ENCODE measurements at places on chromosomes 3 and 15. TPM values are rescaled to one million over a fixed set of nuclear protein-coding genes. Genes with fewer than 3 reads are reported as not detected.

GRCh38 chr15:89837134-89837829 lies 22.6 kb upstream of the ANPEP start:
- no peak for DNase-seq

- DNase-seq = no peak
These were observed 178.4 kb upstream of the SUCLG2 start for GRCh38 chr3:67832817-67833216.

CILP gene
- total RNA-seq = 0.04 TPM

MKRN3 gene
- total RNA-seq = not detected

- peak; percentile 34 for DNase-seq
These were observed 4.5 kb upstream of the PARP15 start for GRCh38 chr3:122572940-122573412.

- DNase-seq = no peak
These were observed 274.9 kb upstream of the ZPLD1 start for GRCh38 chr3:102159810-102160451.

CDC25A gene
- 29.5 TPM for total RNA-seq

GOLGA8T gene
- total RNA-seq = not detected

- no peak for DNase-seq
These were observed 105.8 kb downstream of the CYP19A1 start for GRCh38 chr15:51232581-51232980.

- DNase-seq = no peak
These were observed 167.6 kb downstream of the RAB11A start for GRCh38 chr15:66036859-66037258.

DNA sequence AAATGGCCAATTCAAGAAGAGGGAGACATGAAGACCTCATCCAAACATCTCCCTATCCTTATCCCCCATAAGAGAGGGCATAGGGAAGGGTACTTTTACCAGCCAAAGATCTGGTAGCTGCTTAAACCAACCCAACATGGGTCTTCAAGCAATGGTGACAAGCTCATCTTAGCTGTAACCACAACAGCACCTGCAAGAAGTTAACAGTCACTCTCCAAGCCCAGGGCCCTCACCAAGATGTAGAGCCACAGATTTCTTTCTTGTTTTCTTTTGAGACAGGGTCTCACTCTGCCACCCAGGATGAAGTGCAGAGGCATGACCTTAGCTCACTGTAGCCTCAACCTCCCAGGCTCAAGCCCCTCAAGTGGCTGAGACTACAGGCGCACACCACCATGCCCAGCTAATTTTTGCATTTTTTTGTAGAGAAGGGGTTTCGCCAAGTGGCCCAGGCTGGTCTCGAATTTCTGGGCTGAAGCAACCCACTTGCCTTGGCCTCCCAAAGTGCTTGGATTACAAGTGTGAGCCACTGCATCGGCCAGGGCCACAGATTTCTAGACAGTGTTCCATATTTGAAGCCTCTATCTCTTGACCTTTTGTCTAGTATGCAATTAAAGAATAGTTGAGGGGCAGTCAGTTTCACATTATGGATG lies 57.1 kb downstream of the DHX30 start:
- no peak for DNase-seq

GRCh38 chr15:87538327-87538834 lies 718.2 kb downstream of the NTRK3 start:
- no peak for DNase-seq

PXYLP1 gene
- total RNA-seq = 11.3 TPM

DNA sequence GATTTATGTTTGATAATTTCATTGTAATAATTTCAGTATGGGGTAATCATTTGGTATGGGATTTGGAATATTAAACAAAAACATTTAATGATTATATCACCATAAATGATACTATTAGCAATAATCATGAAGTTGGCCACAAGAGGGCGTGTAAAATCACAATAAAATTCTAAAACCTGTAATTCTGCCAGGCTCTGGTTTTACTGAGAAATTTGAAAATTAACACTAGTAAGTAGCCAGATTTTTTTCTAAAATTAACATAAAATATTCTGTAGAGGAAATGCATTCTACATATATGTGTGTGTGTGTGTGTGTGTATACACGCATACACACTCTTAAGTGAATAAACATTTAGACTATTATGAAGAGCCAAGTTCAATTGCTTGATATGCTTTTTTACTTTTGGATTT lies 40.5 kb downstream of the FEZF2 start:
- peak; percentile 10 for DNase-seq

DNA sequence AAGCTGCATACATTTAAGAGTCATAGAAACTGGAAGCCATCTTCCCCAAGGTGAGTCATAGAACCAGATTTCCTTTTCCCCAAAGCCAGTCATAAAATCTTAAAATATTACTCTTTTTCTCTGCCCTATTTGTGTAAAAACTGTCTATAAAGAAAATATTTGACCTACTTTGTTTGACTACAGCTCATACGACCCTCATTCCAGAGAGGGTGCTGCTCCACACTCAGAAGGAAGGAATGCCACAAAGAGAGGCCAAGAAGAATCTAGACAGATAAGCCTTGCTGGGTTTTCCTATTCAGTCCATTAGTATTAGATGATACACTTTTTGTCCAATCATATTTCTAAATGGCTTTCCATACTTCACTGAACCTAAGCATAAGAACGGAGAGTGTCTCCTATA lies 671.6 kb upstream of the SGO1 start:
- no peak for DNase-seq

MNS1 gene
- 28.7 TPM for total RNA-seq

GRCh38 chr15:78925956-78926743 lies 18.7 kb downstream of the CTSH start:
- no peak for DNase-seq

- no peak for DNase-seq
These were observed 14.5 kb upstream of the ONECUT1 start for GRCh38 chr15:52804526-52805081.

IL12A gene
- total RNA-seq = not detected

DNA sequence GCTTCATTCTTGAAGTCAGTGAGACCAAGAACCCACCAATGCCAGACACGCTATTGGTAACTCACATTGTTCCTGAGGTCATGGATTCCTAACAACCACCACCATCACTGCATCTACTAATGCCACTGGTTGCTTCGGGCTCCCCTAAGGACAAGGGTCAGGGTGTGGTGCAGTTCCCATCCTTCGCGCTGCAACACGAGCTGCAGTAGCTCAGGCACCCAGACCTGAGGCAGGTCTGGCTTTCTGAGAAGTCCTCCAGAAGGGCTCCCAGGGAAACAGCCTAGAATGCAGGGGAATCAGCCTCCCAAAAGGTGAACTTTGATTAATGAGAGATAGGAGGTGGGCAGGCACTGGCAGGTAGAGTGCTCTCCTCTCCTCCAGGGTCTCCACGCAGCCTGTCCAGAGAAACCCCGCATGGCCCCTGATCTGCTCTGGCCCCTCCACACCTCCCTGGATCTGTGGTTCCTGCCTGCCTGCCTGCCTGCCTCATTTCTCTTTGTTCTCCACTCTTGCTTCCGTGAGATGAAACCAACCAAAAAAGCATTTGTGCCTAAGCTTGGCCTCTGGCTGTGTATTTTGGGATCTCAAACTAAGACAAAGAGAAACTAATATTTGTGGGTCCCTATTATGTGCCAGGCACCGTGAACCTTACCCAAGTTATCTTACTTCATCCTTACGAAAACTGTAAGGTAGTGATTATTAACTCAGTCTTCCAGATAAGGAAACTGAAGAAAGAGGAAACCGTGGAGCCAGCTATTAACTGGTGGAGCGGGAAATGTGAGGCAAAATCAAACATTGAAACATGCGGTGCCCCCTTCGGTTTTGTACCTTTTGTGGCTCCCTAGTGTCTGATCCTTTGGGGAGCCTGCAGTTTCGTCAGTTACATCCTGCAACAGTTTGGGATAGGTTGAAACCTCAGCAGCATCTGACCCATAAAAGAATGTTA lies 43.9 kb upstream of the USP3 start:
- DNase-seq = no peak

NR2F2 gene
- 138 TPM for total RNA-seq

- no peak for DNase-seq
These were observed 140.4 kb downstream of the ANO10 start for GRCh38 chr3:43481375-43481774.

GRCh38 chr3:126782536-126782935 lies 78.5 kb downstream of the CHCHD6 start:
- peak; percentile 55 for DNase-seq

DNA sequence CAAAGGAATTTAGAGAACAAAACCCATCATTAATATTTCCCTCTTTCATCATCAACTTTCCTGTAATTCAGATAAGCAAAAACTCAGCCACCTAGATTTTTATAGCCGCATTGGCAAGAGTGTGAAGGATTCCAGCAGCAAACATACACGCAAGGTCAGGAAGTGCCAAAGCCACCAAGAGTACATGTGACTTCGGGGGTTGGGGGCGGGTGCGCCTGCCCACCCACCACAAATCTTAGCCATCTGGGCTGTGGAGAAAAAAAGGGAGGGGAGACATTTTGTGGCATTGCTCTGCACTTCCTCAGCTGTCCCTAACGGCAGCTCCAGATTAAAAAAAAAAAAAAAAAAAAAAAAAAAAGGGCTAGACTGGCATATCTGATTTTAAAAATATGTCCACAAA lies 148.4 kb downstream of the TNIK start:
- DNase-seq = no peak

HESX1 gene
- total RNA-seq = not detected

DNA sequence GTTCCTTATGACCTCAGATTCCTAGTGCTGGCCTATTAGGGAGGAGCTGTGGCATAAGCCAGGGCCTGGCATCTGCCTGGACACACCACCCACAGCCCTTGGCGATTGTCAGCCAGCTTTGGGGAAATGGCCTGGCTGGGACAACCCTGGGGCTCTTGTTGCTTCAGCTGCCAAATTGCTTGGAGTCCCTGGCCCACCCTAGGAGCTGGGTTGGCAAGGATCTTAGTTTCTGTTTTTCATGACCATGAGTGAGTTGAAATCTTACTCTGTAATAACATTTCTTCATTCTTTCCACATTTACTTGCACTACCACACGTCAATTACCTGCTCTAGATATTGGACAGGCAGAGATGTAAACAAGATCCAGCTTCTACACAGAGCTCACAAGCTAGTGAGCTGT lies 1.9 kb upstream of the MYZAP start:
- no peak for DNase-seq

DNA sequence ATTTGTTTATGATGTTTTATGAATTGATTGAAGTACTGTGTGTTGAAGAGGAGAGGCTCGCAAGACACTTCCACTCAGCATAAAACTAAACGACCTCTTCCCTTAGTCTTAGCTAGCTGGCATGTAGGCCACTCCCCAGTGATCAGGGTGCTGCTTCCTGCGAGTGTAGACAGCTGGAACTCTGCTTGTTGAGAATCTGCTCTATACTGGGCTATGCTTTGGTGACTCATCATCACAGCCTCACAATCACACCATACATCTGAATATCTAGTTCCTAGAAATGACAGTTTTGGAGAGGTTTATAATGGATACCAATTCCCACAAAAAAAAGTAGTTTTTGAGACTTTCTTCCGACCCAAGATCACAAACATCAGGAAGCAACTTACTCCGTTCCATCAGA lies 1.5 kb upstream of the SLC24A5 start:
- peak; percentile 33 for DNase-seq

- DNase-seq = no peak
These were observed 230.5 kb downstream of the NFKBIZ start for GRCh38 chr3:102079809-102080197.

- peak; percentile 66 for DNase-seq
These were observed 430.2 kb downstream of the LPP start for GRCh38 chr3:188584162-188584529.

GRCh38 chr3:177459401-177459800 lies 262.1 kb upstream of the TBL1XR1 start:
- DNase-seq = no peak

DPPA4 gene
- total RNA-seq = not detected

- DNase-seq = no peak
These were observed 84.6 kb downstream of the REC114 start for GRCh38 chr15:73527598-73527997.

GRCh38 chr3:155079468-155079745 lies 712 bp upstream of the MME start:
- no peak for DNase-seq

SLC12A1 gene
- not detected for total RNA-seq

GRCh38 chr3:86410587-86410986 lies 580.4 kb downstream of the VGLL3 start:
- no peak for DNase-seq

DNA sequence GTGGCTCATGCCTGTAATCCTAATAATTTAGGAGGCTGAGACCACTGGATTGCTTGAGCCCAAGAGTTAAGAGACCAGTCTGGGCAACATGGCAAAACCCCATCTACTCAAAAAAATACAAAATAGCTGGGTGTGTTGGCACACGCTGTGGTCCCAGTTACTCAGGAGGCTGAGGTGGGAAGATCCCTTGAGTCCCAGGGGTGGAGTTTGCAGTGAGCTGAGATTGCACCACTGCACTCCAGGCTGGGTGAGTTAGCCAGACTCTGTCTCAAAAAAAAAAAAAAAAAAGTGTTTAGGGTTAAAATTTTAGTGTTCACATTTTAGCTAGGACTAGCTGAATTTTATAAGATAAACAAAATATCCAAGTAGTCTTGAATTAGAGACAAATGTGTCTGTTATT lies 1340.1 kb upstream of the EPHA6 start:
- no peak for DNase-seq

SI gene
- total RNA-seq = not detected

DNA sequence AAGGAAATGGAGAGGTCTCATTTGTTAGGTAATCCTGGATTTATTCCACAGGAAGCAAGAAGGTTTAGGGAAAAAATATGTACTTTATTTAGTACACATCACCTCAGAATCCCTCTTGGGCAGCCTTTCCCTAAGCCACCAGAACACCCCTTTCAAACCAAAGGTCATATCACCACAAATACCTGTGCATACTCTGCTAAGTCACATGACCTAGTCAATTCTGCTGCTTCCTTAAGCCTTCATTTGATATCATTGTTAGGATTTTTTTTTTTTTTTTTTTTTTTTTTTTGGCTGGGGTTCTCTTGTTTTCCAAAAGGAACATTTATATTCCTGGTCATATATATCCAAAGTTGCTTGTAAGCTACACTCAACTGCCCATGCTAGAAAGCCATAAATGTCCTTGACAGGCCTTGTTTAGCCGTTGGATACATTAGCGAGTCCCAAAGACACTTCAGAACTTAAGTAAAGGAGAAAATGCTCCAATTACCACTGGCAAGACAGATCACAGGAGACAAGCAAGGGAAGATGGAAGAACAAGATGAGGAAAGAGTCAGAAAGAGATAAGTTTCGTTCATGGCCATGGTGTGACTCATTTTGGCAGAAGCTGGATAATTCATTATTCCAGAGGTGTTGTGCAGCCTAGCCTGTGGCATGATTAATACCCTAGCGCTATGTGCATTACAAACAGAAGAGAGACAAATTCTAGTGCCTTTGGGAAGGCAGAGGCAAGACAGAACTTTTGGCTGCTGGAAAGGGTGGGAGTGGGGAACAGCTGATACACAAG lies 155.6 kb upstream of the SLC2A2 start:
- DNase-seq = no peak

XXYLT1 gene
- total RNA-seq = 53.9 TPM

- DNase-seq = no peak
These were observed 36.9 kb downstream of the APBA2 start for GRCh38 chr15:28922707-28923012.

GRCh38 chr3:128372281-128372680 lies 94.4 kb downstream of the DNAJB8 start:
- DNase-seq = no peak

- no peak for DNase-seq
These were observed at the start of gene TLR9 for GRCh38 chr3:52225452-52226228. Gene TLR9 (minus strand): TSS chr3:52225645. CDS start chr3:52225529, 116 bp downstream.

TRPM1 gene
- total RNA-seq = not detected

GPR149 gene
- not detected for total RNA-seq

TNNC1 gene
- not detected for total RNA-seq

SRP14 gene
- 272 TPM for total RNA-seq

All from A673 (cell line).